Osteoblast (primary cell): ENCODE measurements at places on chromosomes 13 and 19.

GRCh38 chr19:10838377-10838776 lies 2.4 kb upstream of the TMED1 start:
- H3K36me3 ChIP-seq: peaks cover 4% of the 10 kb centered on the region
- H3K27ac ChIP-seq: no peak overlapping the region
- peak; percentile 29 for DNase-seq
- no peak overlapping the region for H3K4me3 ChIP-seq

- peaks cover 50% of the 10 kb centered on the region for H3K36me3 ChIP-seq
- H3K27ac ChIP-seq: no peak overlapping the region
- H3K4me3 ChIP-seq: no peak overlapping the region
These were observed 14.0 kb downstream of the RPL36 start for GRCh38 chr19:5703819-5704818.

GRCh38 chr13:98664047-98664446 lies 87.1 kb upstream of the STK24 start:
- H3K36me3 ChIP-seq: no peaks in the 10 kb centered on the region
- peak; percentile 91 for DNase-seq
- H3K27me3 ChIP-seq: peaks cover 11% of the 10 kb centered on the region
- H3K4me1 ChIP-seq: peaks cover 17% of the 10 kb centered on the region
- H3K4me3 ChIP-seq: no peak overlapping the region
- H3K27ac ChIP-seq: no peak overlapping the region

- H3K4me3 ChIP-seq: no peak overlapping the region
- H3K4me1 ChIP-seq: peaks cover 19% of the 10 kb centered on the region
- no peaks in the 10 kb centered on the region for H3K36me3 ChIP-seq
- DNase-seq: peak; percentile 87
These were observed 2.8 kb upstream of the KLF5 start for GRCh38 chr13:73055813-73056564.

DNA sequence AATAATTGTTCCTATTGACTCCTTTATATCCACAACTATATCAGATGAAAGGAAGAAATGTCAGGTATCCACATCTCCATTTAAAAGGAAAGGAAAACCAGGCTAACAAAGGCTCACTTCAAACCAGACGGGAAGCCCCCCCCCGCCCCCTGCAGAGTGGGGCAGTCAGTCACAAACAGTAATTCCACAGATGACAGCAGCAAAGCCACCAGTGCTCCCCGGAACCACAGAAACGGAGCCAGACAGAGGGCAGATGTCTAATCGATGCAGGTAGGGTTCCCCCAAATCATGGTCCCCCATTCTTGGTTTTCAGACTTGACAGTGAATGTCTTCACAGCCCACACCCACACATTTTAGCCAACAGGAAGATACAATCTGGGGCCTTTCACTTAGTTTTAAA lies 100.8 kb downstream of the STK24 start:
- H3K4me3 ChIP-seq: no peak overlapping the region
- peaks cover 33% of the 10 kb centered on the region for H3K4me1 ChIP-seq
- peaks cover 34% of the 10 kb centered on the region for H3K36me3 ChIP-seq
- DNase-seq: peak; percentile 78

DNA sequence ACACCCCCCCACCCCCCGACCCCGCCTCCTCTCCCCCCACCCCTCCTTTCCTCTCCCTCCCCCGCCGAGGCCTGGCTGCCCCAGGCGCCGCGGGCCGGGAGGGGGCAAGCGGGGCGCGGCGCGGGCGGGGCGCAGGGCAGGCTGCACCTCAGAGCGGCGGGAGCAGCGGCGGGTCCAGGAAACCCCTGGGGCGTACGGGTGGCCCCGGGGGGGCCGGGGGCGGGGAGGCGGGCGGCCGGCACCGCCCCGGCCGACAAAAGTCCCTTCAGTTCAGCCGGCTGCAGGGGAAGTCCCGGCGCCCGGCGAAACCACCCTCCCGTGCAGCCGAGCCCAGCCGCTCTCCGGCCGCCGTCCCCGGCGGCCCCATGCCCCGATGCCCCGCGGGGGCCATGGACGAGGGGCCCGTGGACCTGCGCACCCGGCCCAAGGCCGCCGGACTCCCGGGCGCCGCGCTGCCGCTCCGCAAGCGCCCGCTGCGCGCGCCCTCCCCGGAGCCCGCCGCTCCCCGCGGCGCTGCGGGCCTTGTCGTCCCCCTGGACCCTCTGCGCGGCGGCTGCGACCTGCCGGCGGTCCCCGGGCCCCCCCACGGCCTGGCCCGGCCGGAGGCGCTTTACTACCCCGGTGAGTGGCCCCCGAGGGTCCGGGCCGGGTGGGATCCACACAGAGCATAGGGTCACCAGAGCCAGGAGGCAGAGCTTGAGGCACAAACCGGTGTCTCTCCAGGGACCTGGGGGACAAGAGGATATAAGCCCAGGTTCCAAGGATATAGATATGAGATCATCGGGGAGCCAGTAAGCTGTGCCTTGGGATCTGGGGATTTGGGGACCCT lies at the start of gene BCL3:
TSS of gene BCL3 (plus strand) at position 283 of the 829 bp plus-strand sequence. CDS start at position 366, 83 bp downstream.
- no peaks in the 10 kb centered on the region for H3K27me3 ChIP-seq
- peak; percentile 96 for DNase-seq
- H3K4me3 ChIP-seq: peak within 1 kb of the TSS; percentile 86
- peak within 1 kb of the TSS; percentile 96 for H3K27ac ChIP-seq
- peaks cover 61% of the 10 kb centered on the region for H3K4me1 ChIP-seq

DNA sequence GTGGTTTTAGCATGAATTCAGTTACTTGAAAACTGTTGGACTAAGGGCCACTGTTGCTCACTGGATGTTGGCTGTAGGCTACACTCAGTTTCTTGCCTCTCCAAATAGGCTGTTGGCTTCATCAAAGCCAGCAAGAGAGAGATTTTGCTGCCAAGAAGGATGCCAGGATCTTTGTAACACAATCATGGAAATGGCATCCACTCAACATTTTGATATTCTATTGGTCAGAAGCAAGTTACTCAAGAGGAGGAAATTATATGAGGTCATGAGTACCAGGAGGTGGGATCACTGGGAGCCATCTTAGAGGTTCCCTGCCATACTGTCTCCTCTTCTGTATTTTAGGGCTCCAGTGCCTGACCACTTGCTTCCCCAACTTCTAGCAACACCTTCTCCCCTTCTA lies 30.6 kb downstream of the SYDE1 start:
- H3K36me3 ChIP-seq: no peaks in the 10 kb centered on the region
- H3K27me3 ChIP-seq: no peaks in the 10 kb centered on the region
- peaks cover 5% of the 10 kb centered on the region for H3K4me1 ChIP-seq
- no peak for DNase-seq
- no peak overlapping the region for H3K4me3 ChIP-seq

- H3K4me3 ChIP-seq: peak overlapping the region; percentile 92
- no peaks in the 10 kb centered on the region for H3K36me3 ChIP-seq
These were observed 814 bp downstream of the S1PR2 start for GRCh38 chr19:10230173-10230860.

GRCh38 chr19:29965492-29965891 lies 23.5 kb downstream of the URI1 start:
- H3K27ac ChIP-seq: peak overlapping the region; percentile 36
- peak overlapping the region; percentile 24 for H3K4me3 ChIP-seq
- peaks cover 47% of the 10 kb centered on the region for H3K4me1 ChIP-seq
- H3K27me3 ChIP-seq: no peaks in the 10 kb centered on the region

GRCh38 chr13:40528881-40529280 lies 137.6 kb downstream of the FOXO1 start:
- H3K27me3 ChIP-seq: no peaks in the 10 kb centered on the region
- DNase-seq: no peak
- no peak overlapping the region for H3K27ac ChIP-seq
- H3K4me1 ChIP-seq: no peaks in the 10 kb centered on the region

- peaks cover 7% of the 10 kb centered on the region for H3K27me3 ChIP-seq
- no peaks in the 10 kb centered on the region for H3K36me3 ChIP-seq
- no peaks in the 10 kb centered on the region for H3K4me1 ChIP-seq
- DNase-seq: no peak
- H3K4me3 ChIP-seq: no peak overlapping the region
These were observed 50.9 kb upstream of the TMTC4 start for GRCh38 chr13:100725472-100725871.

- no peaks in the 10 kb centered on the region for H3K36me3 ChIP-seq
- no peaks in the 10 kb centered on the region for H3K27me3 ChIP-seq
- no peak overlapping the region for H3K4me3 ChIP-seq
- H3K27ac ChIP-seq: no peak overlapping the region
These were observed 250.1 kb downstream of the ZNF536 start for GRCh38 chr19:30622276-30622675.

DNA sequence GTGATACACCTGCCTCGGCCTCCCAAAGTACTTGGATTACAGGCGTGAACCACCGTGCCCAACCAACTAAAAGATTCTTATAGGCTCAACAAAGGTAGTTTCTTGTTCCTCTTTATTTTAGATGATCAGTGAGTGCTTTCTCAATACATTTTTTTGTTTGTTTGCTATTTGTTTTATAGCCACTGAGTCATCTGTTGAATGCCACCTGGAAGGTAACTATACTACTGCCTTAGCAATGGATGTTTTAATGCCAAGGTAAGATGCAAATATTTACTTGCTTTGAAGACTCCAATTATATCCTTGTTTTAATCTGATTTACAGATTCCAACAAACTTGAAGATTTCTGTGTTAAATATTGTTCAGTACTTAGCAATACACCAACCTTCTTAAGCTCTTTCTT lies 2807.4 kb upstream of the PCDH20 start:
- no peaks in the 10 kb centered on the region for H3K27me3 ChIP-seq
- H3K36me3 ChIP-seq: no peaks in the 10 kb centered on the region
- H3K4me3 ChIP-seq: no peak overlapping the region
- no peaks in the 10 kb centered on the region for H3K4me1 ChIP-seq
- no peak for DNase-seq

- no peak for DNase-seq
- no peaks in the 10 kb centered on the region for H3K36me3 ChIP-seq
- H3K27ac ChIP-seq: no peak overlapping the region
- H3K27me3 ChIP-seq: no peaks in the 10 kb centered on the region
- H3K4me1 ChIP-seq: no peaks in the 10 kb centered on the region
These were observed 2.0 kb downstream of the KLK7 start for GRCh38 chr19:50981587-50982146.

DNA sequence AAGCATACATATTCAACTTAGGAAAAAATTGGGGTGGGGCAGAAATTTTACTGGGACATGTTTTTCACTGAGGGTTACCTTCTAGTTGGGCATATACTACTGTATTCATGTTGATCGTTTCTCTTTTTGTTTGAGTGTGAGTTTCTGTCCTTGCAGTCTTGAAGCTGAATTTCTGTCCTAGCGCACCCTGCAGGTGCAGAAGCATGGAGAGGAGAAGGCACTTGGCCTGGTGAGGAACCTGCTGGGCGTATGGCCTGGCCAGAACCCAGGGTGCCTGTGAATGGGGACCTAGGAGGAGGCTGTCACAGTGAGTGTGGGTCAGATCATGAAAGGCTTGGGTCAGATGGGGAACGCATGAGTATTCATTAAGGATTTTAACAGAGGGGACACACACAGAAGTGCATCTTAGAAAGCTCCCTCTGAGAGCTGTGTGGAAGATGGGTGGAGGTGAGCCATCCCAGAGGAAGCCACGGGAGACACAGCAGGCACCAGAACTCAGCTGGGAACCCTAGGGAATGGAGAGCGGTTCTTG lies 36.8 kb downstream of the SERP2 start:
- no peak for DNase-seq
- H3K4me3 ChIP-seq: no peak overlapping the region
- H3K27me3 ChIP-seq: peaks cover 10% of the 10 kb centered on the region

- peak; percentile 71 for DNase-seq
- H3K4me3 ChIP-seq: no peak overlapping the region
These were observed 47.8 kb upstream of the TCF3 start for GRCh38 chr19:1699998-1700732.

DNA sequence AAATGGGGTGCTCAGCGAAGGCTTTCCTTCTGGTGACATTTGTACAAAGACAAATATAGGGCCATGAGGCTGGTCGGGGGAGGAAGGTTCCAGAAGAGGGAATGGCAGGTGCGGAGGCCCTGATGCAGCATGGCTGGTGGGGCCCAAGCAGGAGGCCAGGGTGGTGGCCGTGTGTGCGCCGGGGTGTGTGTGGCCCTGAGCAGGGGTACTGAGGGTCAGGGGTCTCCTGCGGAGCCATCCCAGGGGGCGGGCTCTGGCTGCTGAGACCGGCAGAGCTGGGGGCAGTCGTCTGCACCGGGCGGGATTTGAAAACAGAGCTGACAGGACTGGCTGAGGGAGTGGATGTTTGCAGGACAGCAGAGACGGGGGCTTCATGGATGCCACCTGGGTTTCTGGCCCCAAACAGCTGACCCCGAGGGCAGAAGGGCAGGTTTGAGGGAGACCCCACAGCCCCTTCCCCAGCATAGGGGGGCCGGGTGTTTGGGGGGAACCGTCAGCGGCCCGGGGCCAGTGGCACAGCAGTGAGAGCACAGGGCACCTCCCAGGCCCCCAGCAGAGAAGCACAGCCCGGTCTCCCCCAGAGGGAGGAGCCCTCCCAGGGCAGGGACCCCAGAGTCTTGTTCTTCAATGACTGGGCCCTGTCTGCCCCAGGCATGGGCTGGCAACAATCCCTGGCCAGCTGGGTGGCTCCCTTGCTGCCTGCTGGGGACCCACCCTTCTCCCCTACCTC lies 11.4 kb downstream of the PIAS4 start:
- H3K36me3 ChIP-seq: peaks cover 12% of the 10 kb centered on the region
- no peak overlapping the region for H3K4me3 ChIP-seq
- no peak overlapping the region for H3K27ac ChIP-seq

DNA sequence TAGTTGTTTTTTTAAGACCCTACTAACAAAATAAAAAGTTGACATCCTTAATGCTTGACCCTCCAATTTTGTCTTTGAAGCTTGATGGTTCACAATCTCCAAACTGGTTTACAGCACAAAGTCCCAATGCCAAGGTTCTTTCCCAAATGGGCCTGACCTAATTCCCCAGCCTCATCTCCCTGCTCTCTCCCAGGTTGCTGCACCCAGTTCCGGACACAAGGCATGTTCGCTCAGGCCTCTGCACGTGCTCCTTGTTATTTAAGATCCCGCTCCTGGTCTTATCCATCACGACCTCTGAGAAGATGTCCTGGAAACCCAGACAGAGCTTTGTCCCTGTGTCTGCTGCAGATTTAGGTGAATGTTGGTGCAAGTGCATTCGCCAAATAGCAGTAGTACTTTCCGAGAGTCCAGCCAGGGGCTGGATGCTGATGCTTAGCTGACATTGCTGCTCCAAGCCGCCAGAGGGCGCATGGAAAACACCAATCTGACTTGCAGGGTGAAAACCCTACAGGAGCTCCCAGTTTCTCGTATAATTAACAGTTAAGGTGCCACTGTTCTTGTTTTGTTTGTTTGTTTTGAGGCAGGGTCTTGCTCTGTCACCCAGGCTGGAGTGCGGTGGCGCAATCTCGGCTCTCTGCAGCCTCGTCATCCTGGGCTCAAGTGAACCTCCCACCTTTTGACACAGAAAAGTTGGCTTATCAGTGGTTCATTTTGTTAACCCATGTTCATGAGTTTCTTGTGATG lies 18.5 kb downstream of the LYPD3 start:
- H3K27me3 ChIP-seq: no peaks in the 10 kb centered on the region
- H3K4me1 ChIP-seq: peaks cover 6% of the 10 kb centered on the region

GRCh38 chr13:43751624-43752023 lies 35.1 kb downstream of the ENOX1 start:
- no peaks in the 10 kb centered on the region for H3K4me1 ChIP-seq
- H3K27me3 ChIP-seq: no peaks in the 10 kb centered on the region
- no peak overlapping the region for H3K27ac ChIP-seq
- no peaks in the 10 kb centered on the region for H3K36me3 ChIP-seq
- no peak overlapping the region for H3K4me3 ChIP-seq
